ENCODE measurements at places on chromosomes 13 and 19. TPM values are rescaled to one million over a fixed set of nuclear protein-coding genes. Genes with fewer than 3 reads are reported as not detected.

The PSG2 gene
- polyA plus RNA-seq = not detected

The ICAM1 gene
- polyA plus RNA-seq = 98.4 TPM

The MEIOSIN gene
- polyA plus RNA-seq = not detected

- DNase-seq = no peak
Observed at GRCh38 chr13:98279473-98280175, 102.6 kb upstream of the RNF113B start.

GRCh38 chr13:77397636-77398035 is 70.7 kb upstream of the MYCBP2 start:
- no peak for DNase-seq

- no peak for DNase-seq
Observed at GRCh38 chr19:19285686-19286085, 12.6 kb upstream of the TM6SF2 start.

Data from HepG2 (cell line).